Gastrocnemius medialis (tissue), 4 donors: ENCODE measurements at places on chromosomes 5 and 9. TPM values are rescaled to one million over a fixed set of nuclear protein-coding genes. Genes with fewer than 3 reads are reported as not detected.

GRCh38 chr5:32684260-32684659 is 26.9 kb upstream of the NPR3 start:
- no peak overlapping the region for H3K27ac ChIP-seq
- no peak for DNase-seq
- H3K27me3 ChIP-seq: no peaks in the 10 kb centered on the region
- H3K36me3 ChIP-seq: no peaks in the 10 kb centered on the region
- no peaks in the 10 kb centered on the region for H3K4me1 ChIP-seq

DNA sequence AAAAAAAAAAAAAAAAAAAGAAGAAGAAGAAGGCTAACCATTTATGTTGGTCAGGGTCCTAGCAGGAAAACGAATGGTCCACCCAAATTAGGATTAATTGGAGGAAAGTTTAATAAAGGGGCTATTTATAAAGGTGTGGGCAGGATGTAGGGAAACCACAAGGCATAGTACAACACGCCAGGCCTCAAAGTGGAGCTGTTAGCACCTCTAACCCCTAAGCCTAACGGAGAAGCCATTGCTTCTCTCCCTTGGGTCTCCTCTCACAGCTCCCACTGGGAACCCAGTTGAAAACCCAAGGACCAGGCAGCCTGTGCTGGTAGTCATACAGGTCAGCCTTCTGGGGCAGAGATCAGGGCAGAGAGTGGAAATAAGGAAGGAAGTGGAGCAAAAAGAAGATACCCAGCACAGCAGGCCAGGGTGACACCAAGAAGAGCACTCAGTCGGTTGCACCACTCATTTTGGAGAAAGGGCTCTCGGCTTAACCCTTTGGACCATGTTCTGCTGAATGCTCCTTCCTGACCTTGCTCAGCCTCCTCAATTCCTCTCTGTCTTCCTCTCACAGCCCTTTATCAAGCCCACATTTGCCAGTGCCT is 8.8 kb upstream of the GLIPR2 start:
- no peaks in the 10 kb centered on the region for H3K27me3 ChIP-seq
- H3K4me1 ChIP-seq: no peaks in the 10 kb centered on the region
- no peak overlapping the region for H3K4me3 ChIP-seq
- H3K36me3 ChIP-seq: no peaks in the 10 kb centered on the region

DNA sequence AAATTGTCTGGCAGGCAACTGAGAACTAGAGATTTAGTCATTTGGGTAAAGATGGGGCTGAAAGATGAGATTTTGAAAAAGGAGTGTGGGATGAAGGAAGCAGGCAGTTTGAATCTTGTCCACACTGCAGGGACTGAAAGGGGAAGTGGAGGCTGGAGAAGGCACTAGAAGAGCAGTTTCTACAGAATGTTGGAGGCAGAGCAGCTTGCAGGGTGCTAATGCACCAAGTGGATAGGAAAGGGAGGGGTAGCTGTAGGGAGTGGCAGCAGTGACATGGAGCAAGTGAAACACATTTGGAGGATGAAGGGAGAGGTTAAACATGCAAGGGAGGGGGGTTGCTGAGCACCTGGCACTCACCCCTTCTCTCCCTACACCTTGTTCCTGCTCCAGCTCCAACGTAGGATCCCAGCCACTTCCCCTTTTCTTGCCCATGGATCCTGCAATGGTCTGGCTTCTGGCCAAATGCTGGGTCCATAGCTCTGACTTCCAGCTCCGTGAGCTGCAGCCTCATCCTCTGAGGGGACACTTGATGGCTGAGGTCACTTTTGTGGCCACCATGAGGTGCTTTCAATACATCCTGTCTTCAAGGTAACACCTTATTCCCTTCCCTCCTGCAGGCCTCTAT is 30.0 kb upstream of the FGD3 start:
- H3K27me3 ChIP-seq: no peaks in the 10 kb centered on the region
- H3K4me1 ChIP-seq: no peaks in the 10 kb centered on the region
- no peak overlapping the region for H3K27ac ChIP-seq
- DNase-seq: no peak

SH3TC2 gene
- total RNA-seq: 0.10 TPM

ZSWIM6 gene
- 4.0 TPM for total RNA-seq

MARCOL gene
- not detected for total RNA-seq

DNA sequence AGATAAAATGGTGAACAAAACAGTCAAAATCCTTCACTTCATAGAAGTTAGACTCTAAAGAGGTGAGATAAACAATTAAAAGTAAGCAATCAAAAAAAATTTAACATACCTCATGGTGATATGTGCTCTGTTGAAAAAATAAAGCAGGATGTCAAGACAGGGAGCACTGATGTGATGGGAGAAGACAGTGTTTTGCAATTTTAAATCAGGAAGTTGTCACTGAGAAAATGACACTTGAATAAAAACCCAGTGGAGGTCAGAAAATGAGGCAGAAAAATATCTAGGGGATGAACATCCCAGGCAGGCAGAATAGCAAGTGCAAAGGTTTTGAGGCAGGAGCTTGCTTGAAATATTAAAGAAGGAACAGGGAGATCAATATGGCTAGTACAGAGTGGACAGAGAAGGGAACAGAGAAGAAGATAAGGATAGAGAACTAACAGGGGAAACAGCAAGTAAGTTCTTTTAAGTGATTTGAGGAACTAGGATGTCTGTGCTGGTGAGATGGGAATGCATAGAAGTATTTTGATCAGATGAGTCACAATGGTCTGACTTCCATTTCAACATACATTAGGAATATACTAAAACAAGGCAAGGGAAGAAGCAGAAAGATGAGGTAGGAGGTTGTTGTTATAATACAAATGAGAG is 130.4 kb downstream of the CHSY3 start:
- H3K4me3 ChIP-seq: no peak overlapping the region
- no peaks in the 10 kb centered on the region for H3K4me1 ChIP-seq
- no peak overlapping the region for H3K27ac ChIP-seq
- H3K36me3 ChIP-seq: no peaks in the 10 kb centered on the region
- DNase-seq: no peak

DNA sequence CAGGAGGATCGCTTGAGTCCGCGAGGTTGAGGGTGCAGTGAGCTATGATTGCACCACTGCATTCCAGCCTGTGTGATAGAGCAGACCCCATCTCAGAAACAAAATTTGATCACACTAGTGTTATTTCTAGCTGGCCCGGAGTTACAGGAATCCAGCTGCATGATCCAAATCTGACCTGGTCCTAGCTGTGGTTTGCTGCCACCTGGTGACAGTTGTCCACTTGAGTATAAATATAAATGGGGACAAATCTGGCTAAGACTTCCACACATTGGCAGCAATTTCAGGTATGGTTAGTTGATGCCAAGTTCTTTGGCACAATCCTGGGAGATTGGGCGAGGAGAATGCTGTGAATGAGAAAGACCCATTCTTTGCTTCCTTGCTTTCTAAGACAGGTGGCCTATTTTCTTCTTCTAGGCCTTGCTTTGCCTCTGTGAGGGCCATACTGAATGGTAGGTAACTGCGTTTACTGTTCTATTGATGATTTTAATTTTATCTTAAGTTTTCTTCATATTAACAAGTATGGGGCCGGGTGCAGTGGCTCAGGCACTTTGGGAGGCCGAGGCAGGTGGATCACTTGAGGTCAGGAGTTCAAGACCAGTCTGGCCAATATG is 35.4 kb downstream of the UBE2R2 start:
- H3K36me3 ChIP-seq: no peaks in the 10 kb centered on the region
- no peak overlapping the region for H3K4me3 ChIP-seq
- H3K27me3 ChIP-seq: no peaks in the 10 kb centered on the region
- peak overlapping the region; percentile 77 for H3K27ac ChIP-seq

ACOT12 gene
- not detected for total RNA-seq

GRCh38 chr9:108869092-108869725 is 7.1 kb downstream of the ACTL7A start:
- H3K36me3 ChIP-seq: peaks cover 47% of the 10 kb centered on the region
- no peak overlapping the region for H3K4me3 ChIP-seq
- H3K27ac ChIP-seq: no peak overlapping the region
- H3K27me3 ChIP-seq: no peaks in the 10 kb centered on the region

- H3K4me3 ChIP-seq: no peak overlapping the region
- no peak for DNase-seq
- H3K36me3 ChIP-seq: no peaks in the 10 kb centered on the region
- H3K27me3 ChIP-seq: no peaks in the 10 kb centered on the region
- H3K4me1 ChIP-seq: peaks cover 4% of the 10 kb centered on the region
These were observed 118.8 kb downstream of the CDC42SE2 start for GRCh38 chr5:131382407-131383395.

DNA sequence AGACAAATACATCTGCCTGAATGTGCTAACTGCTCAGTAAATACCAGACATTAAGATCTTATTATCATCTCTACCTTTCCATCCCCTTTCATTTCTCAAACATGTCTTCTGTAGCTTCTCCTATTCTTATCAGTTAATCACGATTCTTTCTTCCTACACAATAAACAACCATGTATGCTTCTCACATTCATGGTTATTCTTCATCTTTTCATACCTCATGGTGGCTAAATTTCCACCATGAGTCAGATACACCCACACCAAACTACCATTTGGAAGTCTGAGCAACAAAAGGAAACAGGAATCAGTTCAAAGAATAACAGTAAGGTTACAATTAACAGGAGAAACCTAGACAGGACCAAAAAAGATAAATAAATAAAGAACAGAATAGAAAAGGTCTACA is 7.7 kb downstream of the ZNF622 start:
- H3K4me3 ChIP-seq: no peak overlapping the region
- no peak for DNase-seq
- peaks cover 83% of the 10 kb centered on the region for H3K4me1 ChIP-seq
- H3K36me3 ChIP-seq: no peaks in the 10 kb centered on the region

- no peak overlapping the region for H3K4me3 ChIP-seq
- no peak for DNase-seq
- H3K27ac ChIP-seq: no peak overlapping the region
- H3K36me3 ChIP-seq: no peaks in the 10 kb centered on the region
- H3K4me1 ChIP-seq: no peaks in the 10 kb centered on the region
These were observed 20.0 kb downstream of the NTNG2 start for GRCh38 chr9:132181796-132182313.

GRCh38 chr9:117485176-117485575 is 70.3 kb upstream of the ASTN2 start:
- H3K27ac ChIP-seq: no peak overlapping the region
- H3K27me3 ChIP-seq: no peaks in the 10 kb centered on the region
- no peaks in the 10 kb centered on the region for H3K36me3 ChIP-seq
- H3K4me3 ChIP-seq: no peak overlapping the region
- DNase-seq: no peak

- H3K36me3 ChIP-seq: no peaks in the 10 kb centered on the region
- DNase-seq: no peak
- H3K4me3 ChIP-seq: no peak overlapping the region
- H3K4me1 ChIP-seq: no peaks in the 10 kb centered on the region
- no peak overlapping the region for H3K27ac ChIP-seq
These were observed 33.0 kb upstream of the PWWP2A start for GRCh38 chr5:160152287-160152686.
